GM13976 (cell line): ENCODE measurements at places on chromosomes 13 and 19.
A peak's percentile ranks its signal among the peaks of the same experiment; 100 is the strongest.

DNA sequence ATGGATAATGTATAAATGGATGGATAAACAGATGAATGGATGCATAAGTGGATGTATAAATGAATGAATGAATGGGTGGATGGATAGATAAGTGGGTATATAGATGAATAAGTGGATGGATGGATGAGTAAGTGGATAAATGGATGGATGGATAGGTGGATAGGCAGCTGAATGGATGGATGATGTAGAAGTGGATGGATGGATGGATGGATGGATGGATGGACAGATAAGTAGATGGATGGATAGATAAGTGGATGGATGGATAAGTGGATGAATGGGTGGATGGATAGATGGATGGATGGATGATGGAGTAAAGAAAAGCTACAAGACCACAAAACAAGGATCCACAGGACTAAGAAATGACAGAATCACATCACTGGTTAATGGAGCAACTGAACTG lies 9.0 kb upstream of the COMP start:
- DNase-seq = no peak

DNA sequence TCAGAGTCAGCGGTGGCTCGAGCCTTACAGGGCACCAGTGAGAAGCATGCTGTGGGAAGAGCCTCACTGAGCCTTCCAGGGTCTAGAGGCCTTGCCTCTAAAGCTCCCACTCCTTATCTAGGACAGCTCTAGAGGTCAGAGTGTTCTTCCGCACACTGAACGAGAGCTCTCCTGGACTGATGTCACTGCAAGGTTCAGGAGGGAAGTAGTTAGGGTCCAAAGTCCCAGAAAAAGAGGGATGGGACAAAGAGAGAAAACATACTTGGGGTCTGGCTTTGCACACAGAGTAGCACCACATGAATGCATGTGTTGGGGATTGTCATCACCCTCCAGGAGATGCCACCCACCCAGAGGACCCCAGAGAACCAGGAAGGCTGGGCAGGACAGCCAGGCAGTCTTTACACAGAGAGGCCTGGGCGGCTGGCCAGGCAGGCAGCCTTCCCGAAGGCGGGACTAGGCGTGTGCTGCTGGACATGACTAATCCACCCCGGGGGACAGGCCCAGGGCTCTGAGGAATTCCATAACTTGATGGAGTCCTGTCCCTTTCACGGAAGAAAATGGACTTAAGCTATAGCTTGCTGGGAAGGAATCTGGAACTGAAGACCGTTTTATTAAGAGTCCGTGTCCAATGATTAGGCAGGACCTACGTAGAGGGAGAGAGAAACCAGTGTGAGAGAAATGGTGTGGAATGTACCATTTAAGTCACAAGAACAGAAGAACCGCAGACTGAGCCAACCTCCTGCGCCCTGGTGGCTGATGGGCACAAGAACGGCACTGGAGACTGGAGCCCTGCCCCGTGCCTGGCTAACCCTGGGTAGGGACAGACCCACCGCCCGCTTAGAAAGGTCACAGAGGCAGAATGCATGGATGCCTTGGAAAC lies 16.6 kb upstream of the EPHX3 start:
- DNase-seq = no peak

DNA sequence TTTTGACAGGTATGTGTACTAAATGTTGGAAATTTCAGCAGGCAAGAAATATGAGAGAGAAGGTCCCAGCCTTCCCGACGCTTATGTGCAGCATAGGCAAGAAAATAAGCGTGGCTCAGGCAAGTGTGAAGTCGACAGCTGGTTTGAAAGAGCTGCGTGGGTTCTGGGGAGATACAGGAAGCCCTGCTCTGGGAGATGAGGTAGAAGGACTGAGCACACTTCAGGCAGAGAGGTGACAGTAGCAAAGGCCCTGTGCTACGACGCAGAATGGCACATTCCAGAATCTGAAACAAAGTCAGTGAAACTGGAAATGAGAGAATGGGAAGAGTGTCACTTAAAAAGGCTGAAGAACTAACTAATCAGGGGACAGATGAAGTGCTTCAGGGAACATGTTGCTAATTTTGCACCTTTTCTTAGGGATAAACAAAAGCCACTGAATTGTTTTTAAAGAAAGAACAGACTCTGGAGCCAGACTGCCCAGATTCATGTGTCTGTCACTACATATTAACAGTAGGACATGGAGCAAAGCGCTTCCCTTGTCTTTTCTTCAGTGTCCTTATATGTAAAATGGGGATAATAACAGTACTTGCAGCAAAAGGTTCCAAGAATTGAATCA lies 160.1 kb downstream of the SPRY2 start:
- no peak for DNase-seq

DNA sequence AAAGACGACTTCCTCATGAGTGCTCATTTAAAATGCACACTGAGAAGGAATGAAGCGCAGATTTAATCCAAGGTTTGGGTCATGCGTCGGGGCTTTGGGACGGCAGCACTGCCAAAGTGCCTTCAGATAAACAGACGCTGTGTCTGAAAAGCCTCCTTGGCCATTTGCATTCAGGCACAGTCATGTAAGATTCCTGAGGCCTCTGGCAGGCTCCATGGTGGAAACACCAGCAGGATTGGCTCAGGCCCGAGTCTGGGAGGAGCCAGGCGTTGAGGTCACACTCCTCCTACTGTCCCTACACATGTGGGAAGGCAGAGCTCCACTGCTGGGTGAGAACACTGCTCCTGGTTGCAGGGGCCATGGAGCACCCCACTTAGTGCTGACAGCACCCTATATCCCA lies 113.3 kb upstream of the KL start:
- no peak for DNase-seq

DNA sequence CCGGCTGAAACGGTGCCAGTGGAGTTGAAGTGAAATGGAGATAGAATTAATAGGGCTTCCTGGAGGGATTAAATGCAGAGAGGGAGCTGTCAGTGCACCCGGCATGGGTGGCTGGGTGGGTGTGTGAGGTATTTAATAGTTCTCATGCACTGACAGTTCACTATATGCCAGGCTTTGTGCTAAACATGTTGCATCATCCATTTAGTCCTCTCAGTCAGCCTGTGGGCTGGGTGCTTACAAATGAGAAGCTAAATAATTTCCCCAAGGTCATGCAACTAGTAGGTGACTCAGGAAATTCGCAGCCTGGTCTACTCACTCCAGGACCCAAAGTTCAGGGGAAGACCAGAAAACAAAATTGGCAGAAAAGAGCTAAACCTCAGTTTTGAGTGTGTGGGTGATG lies 63.5 kb upstream of the SPATA13 start:
- DNase-seq = no peak

- DNase-seq = no peak
Measured at GRCh38 chr19:42277821-42278451, 8.9 kb downstream of the CIC start.

DNA sequence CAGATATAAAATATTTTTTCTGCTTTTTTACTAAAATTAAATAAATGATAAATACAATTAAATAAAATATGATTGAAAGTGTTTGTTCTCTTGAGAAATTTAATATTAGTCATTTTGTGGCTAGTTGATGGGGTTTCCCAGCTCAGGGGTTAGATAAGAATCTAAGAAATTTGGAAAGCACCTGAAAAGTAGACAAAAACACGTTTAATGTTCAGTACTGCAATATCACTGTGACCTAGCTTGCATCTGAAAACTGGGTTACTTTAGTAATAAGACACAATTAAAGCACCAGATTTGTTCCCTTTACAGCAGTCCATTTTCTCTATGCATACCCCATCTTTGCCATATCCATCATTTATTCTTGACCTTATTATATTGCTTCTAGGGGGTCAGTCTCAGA lies 1454.8 kb upstream of the SPRY2 start:
- DNase-seq = peak; percentile 8

GRCh38 chr19:2302319-2303210 lies 5.4 kb downstream of the LINGO3 start:
- no peak for DNase-seq

GRCh38 chr13:30615866-30616541 lies 1.7 kb upstream of the USPL1 start:
- DNase-seq = no peak

DNA sequence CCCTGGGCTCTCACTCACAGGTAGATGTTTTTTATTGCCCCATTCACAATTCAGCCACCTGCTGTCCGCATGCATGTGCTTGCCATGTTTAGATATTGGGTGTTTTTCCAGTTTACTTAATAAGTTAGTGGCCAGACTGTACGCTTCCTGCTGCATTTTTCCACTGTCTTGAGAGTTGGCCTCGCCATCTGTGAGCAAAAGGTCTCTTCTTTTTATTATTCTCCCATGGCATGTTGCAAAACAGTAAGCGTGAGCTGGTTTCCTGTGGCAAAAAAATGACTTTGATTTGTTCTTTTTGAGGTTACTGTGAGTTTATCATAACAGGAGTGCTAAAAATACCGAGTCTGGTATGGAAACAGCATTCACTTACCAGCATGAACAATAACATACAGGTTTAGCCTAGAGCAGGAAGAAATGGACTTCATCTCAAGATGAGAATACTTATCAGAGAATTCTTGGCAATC lies 46.0 kb downstream of the SAE1 start:
- no peak for DNase-seq

- no peak for DNase-seq
Measured at GRCh38 chr19:54893406-54893805, 12.5 kb upstream of the NCR1 start.

DNA sequence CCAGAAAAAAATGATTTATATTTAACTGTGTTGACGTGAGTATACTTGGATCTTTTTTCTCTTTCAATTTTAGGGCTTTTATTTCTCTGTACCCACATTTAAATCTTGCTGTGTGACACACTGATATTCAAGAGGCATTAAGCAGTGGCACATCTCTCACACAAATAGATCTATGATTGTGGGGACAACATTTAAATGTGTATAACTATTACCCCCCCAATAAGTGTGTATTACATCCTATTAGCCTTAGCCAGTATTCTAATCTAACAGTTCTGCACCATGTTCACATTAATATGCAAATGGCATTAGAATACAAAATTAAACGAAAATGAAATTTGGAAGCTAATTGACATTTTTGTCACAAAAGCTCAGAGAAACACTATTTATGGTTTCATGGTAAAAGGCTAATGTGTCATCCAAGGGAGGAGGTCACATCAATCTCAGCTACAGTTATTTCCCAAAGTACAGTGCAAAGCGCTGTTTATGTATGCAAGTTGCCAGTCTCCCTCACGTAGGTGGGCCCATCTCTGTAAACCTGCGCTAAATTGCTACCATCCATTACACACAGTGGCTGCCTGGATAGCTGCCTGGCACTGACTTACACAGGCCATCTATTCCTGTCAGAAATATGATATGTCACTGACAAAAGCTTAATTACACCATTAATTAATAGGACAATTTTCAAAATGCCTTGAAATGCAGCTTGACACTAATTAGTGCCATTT lies 984.7 kb upstream of the PCDH9 start:
- DNase-seq = no peak

GRCh38 chr19:12865746-12866415 lies 15.4 kb downstream of the DNASE2 start:
- DNase-seq = no peak

- DNase-seq = no peak
Measured at GRCh38 chr19:51980116-51980736, 6.4 kb downstream of the ZNF350 start.

DNA sequence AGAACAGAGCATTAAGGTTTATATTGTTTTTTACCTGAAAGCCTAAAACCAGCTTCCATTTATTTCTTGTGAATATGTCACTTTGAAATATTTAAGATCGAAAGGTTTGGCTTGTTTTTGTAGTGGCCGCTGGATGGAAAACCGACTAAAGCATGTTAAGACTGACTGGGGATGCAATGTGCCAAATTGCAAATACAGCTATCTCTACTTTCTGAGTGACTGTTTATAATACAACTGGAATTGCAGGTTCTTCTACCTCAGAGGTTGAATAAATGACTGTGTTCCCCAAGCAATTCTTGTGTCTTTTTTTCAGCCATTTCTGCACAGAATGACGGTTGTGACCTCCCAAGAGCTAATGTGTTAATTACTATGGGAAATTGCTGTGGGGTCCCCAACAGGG lies 50.0 kb upstream of the TMTC4 start:
- no peak for DNase-seq

DNA sequence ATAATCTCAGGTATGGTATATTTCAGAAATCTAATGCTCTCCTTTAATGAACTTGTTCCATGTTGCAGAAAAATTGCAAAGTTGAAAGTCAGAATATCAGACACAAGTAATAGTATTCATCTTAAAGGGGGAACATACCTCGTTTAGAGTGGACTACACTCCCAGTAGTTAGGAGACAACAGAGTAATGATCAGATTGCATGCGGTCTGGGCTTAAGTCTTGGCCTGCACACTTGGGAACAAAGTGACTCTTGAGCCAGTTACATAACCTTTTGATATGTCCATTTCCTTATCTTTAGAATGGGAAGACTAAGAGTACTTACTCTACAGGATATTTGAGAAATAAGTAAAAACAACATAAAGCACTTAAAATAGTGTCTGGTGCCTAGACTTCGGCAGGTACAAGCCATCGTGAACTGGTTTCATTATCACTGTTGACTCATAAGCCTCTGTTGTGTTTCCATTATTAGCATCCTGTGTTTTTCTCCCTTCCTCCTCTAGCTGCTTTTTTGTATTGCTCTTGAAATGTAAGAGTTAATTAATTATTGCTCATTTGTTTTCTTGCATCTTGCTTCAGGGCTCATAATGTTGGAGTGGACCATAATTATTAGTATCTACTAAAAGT lies 53.0 kb downstream of the DPY19L3 start:
- DNase-seq = peak; percentile 49

GRCh38 chr19:2461751-2462634 lies 5.2 kb upstream of the LMNB2 start:
- DNase-seq = peak; percentile 92

DNA sequence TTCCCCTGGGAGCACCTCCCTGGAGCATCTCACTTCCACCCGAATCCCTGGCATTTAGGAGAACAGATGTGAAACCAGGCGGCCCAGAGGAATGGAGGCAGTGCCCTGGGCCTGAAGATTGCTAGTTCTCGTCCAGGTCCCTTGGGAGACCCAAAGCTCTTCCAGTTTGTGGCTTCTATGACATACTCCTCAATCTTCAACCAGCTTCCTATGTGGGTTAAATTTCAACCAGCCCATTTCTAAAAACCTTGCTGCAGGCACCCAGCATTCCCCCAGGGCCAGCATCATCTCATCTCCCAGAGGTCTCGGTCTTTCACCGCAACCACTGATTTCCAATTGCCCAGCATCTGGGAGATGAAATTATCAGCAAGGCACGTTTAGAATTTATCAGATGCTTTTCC lies 46.0 kb upstream of the STK24 start:
- DNase-seq = no peak

DNA sequence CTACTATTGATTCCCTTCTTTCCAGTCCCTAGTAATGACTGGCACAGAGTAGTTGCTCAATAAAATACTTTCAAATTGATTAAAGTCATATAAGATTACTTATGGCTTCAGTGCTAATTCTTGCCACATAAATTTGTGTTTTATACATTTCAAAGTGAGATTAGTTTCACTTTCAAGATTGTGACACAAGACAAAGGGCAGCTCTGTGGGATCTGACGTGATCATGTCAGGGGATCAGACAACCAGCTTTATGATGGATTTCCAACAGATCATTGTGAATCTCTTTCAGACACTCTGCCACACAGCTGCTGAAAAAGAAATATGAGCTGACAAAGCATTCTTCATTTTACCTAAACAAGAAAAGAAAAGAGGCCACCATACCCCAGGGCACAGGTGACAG lies 73.4 kb upstream of the POMP start:
- DNase-seq = no peak

- DNase-seq = no peak
Measured at GRCh38 chr13:101390461-101390860, 25.8 kb downstream of the NALCN start.

GRCh38 chr13:106513025-106513983 lies 22.2 kb downstream of the EFNB2 start:
- DNase-seq = no peak

- no peak for DNase-seq
Measured at GRCh38 chr13:110300090-110300815, 6.7 kb downstream of the COL4A1 start.

GRCh38 chr13:27619093-27619727 lies 1.1 kb downstream of the LNX2 start:
- DNase-seq = no peak
